ENCODE measurements at places on chromosomes 2 and 18. TPM values are rescaled to one million over a fixed set of nuclear protein-coding genes. Genes with fewer than 3 reads are reported as not detected.
A peak's percentile ranks its signal among the peaks of the same experiment; 100 is the strongest.

The DYNAP gene
- total RNA-seq, result not detected

The NDC80 gene
- total RNA-seq, result 0.33 TPM

The LDLRAD4 gene
- total RNA-seq, result 35.7 TPM

The CUL3 gene
- 98.3 TPM for total RNA-seq

The INO80B gene
- total RNA-seq, result 45.6 TPM

The PLEK gene
- 4.0 TPM for total RNA-seq

The ABCG8 gene
- total RNA-seq, result not detected

The OTOS gene
- 62.8 TPM for total RNA-seq

The CHST9 gene
- 0.05 TPM for total RNA-seq

DNA sequence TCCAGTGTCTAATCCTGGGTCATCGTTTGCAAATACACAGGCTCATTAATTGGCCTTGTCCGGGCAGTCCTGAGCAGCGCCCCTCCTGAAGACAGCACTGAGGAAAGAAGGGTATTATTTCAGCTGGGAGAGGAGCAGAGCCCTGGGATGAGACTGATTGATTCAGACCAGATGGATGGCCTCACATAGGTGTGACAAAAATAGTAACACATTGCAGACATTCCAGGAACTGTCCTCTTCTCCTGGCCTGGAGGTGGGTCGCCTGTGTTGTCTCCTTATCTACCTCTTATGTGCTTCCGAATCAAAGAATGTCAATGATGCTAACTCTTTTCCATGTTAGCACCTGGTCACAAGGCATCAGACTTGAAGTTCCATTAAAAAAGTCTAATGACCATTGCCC lies 45.9 kb downstream of the ZEB2 start:
- no peaks in the 10 kb centered on the region for H3K36me3 ChIP-seq
- no peak overlapping the region for H3K27ac ChIP-seq
- DNase-seq, result no peak

DNA sequence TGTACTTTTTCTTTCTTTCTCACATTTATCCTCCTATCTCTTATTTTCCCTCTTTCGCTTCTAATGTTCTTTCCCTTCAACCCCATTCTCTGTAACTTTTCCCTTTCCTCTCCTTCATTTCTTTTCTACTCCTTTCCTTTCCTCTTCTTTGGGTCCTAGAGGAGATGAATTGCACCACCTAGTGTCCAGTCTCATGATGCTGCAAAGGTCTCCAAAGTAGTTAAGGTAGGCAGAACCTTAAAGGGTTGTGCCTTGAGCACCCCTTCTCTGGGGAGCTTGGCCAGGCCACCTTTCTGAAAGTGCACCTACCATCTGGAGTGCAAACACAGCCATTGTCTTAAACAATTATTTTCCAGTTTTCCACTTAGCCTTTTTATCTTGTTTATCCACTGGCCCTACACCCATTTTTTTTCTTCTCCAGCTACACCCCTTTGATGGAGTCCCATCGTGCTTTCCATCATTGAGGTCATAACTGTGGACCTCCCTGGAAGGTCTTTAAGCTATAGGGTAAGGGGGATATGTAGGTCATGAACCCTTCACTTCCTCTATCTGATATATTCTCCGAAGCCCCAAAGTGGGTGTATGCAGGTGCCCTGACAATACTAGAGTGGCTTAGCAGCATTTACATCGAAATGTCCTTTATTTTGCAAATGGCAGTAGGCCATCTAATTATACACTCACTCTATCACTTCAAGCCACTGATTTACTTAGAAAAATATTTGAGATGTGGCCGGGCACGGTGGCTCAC lies 155.9 kb downstream of the ESCO1 start:
- H3K4me1 ChIP-seq, result no peaks in the 10 kb centered on the region
- no peak overlapping the region for H3K27ac ChIP-seq
- DNase-seq, result peak; percentile 35
- no peak overlapping the region for H3K4me3 ChIP-seq

- no peak overlapping the region for H3K27ac ChIP-seq
These were observed 107.4 kb downstream of the ARL6IP6 start for GRCh38 chr2:152825834-152826233.

GRCh38 chr18:801137-801536 lies 10.9 kb downstream of the YES1 start:
- no peak overlapping the region for H3K27ac ChIP-seq
- H3K4me1 ChIP-seq, result peaks cover 20% of the 10 kb centered on the region
- DNase-seq, result no peak
- no peaks in the 10 kb centered on the region for H3K27me3 ChIP-seq
- H3K36me3 ChIP-seq, result no peaks in the 10 kb centered on the region
- H3K4me3 ChIP-seq, result no peak overlapping the region

DNA sequence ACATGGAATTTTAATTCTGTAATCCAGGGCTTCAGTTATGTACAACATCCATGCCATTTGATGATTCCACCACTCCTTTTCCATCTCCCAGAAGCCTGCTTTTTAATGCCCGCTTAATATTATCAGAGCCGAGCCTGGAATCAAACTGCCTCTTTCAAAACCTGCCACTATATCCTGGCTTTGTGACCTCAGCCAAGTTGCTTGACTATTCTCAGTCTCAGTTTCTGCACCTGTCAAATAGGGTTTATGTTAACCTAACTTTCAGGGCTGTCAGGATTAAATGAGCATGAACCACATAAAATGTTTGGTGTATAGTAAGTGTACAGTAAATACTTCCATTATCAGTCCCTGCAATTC lies 108.7 kb downstream of the XRCC5 start:
- no peaks in the 10 kb centered on the region for H3K27me3 ChIP-seq
- peak overlapping the region; percentile 53 for H3K27ac ChIP-seq
- H3K4me3 ChIP-seq, result no peak overlapping the region
- H3K36me3 ChIP-seq, result no peaks in the 10 kb centered on the region

DNA sequence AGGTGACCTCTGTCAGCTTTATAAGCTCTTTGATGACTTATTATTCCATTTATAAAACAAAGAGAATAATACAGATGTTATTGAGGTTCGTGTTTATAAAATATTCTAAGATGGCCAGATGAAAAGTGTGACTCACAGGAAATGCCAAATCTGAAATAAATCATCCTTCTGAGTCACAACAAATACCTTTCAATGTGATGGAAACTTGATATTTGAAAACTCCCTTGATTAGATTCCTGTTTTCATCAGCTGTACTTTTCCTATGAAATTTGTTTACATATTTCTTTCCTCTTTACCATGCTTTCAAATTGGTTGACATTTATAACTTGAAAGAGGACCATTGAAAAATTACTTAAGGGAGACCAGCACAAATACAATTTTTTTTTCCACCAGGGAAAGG lies 30.6 kb upstream of the PPP1R1C start:
- no peak for DNase-seq
- H3K4me3 ChIP-seq, result no peak overlapping the region
- H3K4me1 ChIP-seq, result no peaks in the 10 kb centered on the region
- H3K27me3 ChIP-seq, result no peaks in the 10 kb centered on the region
- H3K27ac ChIP-seq, result no peak overlapping the region

- H3K4me3 ChIP-seq, result no peak overlapping the region
- H3K27ac ChIP-seq, result no peak overlapping the region
- DNase-seq, result no peak
- H3K36me3 ChIP-seq, result no peaks in the 10 kb centered on the region
- no peaks in the 10 kb centered on the region for H3K27me3 ChIP-seq
These were observed 2156.0 kb upstream of the PIK3C3 start for GRCh38 chr18:39799006-39799405.

- H3K4me1 ChIP-seq, result no peaks in the 10 kb centered on the region
- no peak overlapping the region for H3K4me3 ChIP-seq
- no peaks in the 10 kb centered on the region for H3K27me3 ChIP-seq
- no peak for DNase-seq
These were observed 361.5 kb downstream of the GALNT13 start for GRCh38 chr2:154233231-154233630.

DNA sequence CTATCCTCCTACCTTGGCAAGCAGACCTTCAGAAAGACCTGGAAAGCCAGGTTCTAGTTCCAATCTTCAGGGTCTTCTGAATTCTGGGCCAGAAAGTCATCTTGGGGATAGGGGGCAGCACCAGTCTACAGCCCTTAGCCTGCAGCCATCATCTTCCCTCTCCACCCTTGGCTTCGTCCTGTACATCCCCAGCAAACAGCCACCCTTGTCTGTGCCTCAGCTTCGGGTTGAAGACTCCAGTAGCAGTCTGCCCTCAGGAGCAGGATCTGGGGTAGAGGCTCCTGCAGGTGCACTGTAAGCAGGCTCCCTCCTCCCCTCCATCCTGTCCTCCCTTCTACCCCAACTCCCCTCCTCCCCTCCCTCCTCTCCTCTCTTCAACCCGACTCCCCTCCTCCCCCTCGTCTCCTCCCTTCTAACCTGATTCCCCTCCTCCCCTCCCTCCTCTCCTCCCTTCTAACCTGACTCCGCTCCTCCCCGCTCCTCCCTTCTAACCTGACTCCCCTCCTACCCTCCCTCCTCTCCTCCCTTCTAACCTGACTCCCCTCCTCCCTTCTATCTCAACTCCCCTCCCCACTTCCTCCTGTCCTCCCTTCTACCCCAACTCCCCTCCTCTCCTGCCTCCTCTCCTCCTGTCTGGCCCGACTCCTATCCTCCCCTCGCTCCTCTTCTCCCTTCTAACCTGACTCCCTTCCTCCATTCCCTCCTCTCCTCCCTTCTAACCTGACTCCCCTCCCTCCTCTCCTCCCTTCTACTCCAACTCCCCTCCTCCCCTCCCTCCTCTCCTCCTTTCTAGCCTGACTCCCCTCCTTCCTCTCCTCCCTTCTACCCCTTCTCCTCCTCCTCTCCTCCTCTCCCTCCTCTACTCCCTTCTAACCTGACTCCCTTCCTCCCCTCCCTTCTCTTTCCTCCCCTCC lies 90.1 kb upstream of the SMAD2 start:
- H3K4me1 ChIP-seq, result peaks cover 10% of the 10 kb centered on the region
- no peak overlapping the region for H3K27ac ChIP-seq
- no peaks in the 10 kb centered on the region for H3K36me3 ChIP-seq
- H3K27me3 ChIP-seq, result no peaks in the 10 kb centered on the region
- no peak for DNase-seq
- H3K4me3 ChIP-seq, result no peak overlapping the region

GRCh38 chr2:104862058-104862941 lies 8.4 kb downstream of the POU3F3 start:
- H3K4me1 ChIP-seq, result peaks cover 14% of the 10 kb centered on the region
- no peak overlapping the region for H3K27ac ChIP-seq
- no peak overlapping the region for H3K4me3 ChIP-seq
- no peak for DNase-seq
- no peaks in the 10 kb centered on the region for H3K36me3 ChIP-seq

DNA sequence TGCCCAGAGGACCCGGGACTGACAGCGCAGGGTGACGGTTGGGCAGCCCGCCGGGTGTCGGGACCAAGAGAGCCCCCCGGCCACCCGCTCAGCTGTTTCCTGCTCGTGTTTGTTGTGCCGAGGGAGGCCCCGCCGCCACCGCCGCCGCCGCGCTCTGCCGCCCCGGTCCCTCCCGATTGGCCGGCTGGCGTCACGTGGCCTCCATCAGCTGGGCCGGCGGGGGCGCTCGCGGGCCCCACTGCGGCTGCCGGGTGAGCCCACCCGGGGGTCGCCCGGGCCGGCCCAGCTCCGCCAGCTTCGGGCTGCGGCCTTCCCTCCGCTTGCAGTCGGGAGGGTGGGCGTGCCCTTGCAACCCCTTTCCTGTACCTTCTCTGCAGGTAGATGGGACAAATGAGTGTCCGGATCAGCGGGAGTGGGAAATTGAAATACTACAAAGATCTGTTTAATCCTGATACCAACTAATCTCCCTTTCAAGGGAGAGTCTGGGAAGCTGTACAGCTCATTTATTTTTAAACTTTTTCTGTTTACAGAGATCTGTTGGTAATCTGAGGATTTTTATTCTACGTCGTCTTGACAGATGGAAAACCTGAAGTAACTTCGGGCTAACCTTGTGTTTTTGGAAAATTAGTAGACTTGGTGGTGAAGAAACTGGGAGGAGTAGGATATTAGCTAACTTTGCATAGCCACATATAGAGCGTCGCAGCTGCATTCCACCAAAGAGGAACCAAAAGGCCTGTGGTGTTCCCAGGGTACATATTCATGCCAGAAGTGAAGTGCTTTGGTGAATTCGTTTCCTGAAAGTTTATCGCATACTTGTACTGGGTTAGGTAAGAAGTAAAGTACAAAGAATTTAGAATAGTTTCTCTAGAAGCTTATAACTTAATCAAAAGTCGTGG lies 1.2 kb downstream of the YPEL5 start:
- H3K27ac ChIP-seq, result peak overlapping the region; percentile 94
- peak overlapping the region; percentile 91 for H3K4me3 ChIP-seq
- peak; percentile 79 for DNase-seq
- no peaks in the 10 kb centered on the region for H3K27me3 ChIP-seq

DNA sequence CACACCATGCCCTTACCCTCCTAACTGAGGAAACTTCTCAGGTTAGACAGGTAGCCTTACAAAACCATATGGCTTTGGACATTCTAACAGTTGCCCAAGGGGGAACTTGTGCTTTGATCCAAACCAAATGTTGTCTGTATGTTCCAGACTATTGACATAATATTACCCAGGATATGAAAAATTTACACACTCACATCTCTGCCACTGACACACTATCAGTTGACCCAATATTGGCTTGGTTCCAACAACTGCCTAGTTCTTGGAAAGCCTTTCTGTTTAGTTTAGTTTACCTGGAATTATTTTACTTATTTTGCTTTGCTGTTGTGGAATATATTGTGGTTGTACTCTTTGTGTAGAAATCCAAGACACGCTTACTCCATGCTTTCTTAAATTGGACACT lies 178.4 kb downstream of the RNF152 start:
- no peak overlapping the region for H3K27ac ChIP-seq
- no peak overlapping the region for H3K4me3 ChIP-seq
- H3K4me1 ChIP-seq, result no peaks in the 10 kb centered on the region
- no peak for DNase-seq
- no peaks in the 10 kb centered on the region for H3K36me3 ChIP-seq

GRCh38 chr2:5125017-5125730 lies 567.0 kb upstream of the SOX11 start:
- H3K4me3 ChIP-seq, result no peak overlapping the region
- H3K36me3 ChIP-seq, result no peaks in the 10 kb centered on the region
- H3K27me3 ChIP-seq, result no peaks in the 10 kb centered on the region
- DNase-seq, result no peak

- no peak overlapping the region for H3K4me3 ChIP-seq
- no peaks in the 10 kb centered on the region for H3K4me1 ChIP-seq
- no peak for DNase-seq
- H3K27ac ChIP-seq, result no peak overlapping the region
These were observed 23.6 kb downstream of the ZBTB7C start for GRCh38 chr18:48385596-48385995.

GRCh38 chr2:188813857-188814256 lies 160.3 kb upstream of the COL3A1 start:
- no peaks in the 10 kb centered on the region for H3K27me3 ChIP-seq
- no peaks in the 10 kb centered on the region for H3K36me3 ChIP-seq
- no peaks in the 10 kb centered on the region for H3K4me1 ChIP-seq
- no peak overlapping the region for H3K27ac ChIP-seq
- no peak overlapping the region for H3K4me3 ChIP-seq

DNA sequence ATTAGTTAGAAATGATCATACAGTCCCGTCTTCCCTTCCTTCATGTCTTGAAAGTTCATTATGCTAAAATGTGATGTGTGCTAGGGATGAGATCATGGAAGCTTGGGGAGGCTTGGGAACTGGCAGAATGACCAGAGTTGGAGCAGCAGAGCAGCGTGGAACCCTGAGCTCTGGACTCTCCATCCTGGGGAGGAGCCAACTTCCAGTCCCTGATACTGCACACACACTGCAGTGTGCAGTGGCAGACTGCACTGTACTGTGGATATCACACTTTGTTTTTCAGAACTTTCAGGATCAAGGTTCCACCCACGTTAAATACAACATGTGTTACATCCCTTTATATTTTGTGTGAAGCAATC lies 27.3 kb upstream of the GREB1 start:
- no peaks in the 10 kb centered on the region for H3K27me3 ChIP-seq
- no peak overlapping the region for H3K4me3 ChIP-seq
- H3K4me1 ChIP-seq, result no peaks in the 10 kb centered on the region
